ENCODE measurements at places on chromosomes 5 and 9.
A peak's percentile ranks its signal among the peaks of the same experiment; 100 is the strongest.

- DNase-seq: peak; percentile 22
Observed at GRCh38 chr9:122179690-122180074, 20.0 kb downstream of the MORN5 start.

GRCh38 chr5:109319351-109319750 is 90.4 kb downstream of the PJA2 start:
- no peak for DNase-seq

GRCh38 chr9:38355517-38356120 is 36.9 kb upstream of the ALDH1B1 start:
- DNase-seq: no peak

GRCh38 chr5:137735555-137736284 is at the start of gene KLHL3:
KLHL3 (minus strand) TSS chr5:137736089; CDS start chr5:137735646, 443 bp downstream.
- no peak for DNase-seq

DNA sequence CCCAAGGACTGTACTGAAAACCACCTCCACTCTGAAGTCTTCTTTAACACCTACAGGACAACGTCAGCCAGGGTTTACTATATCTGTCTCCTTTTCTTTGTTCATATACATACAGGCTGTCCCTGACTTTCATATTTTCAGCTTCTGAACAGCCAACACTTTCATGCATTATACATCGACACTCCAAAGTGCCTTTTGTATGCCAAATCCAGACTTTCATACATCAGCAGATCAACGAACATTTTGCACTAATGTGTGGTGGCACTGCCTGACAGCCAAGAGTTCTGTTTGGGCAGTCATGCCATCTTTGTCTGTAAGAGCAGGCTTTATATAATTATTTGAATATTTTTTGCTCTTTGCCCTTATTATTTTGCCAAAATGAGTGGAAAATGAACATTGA is 487.4 kb downstream of the CETN3 start:
- no peak for DNase-seq

DNA sequence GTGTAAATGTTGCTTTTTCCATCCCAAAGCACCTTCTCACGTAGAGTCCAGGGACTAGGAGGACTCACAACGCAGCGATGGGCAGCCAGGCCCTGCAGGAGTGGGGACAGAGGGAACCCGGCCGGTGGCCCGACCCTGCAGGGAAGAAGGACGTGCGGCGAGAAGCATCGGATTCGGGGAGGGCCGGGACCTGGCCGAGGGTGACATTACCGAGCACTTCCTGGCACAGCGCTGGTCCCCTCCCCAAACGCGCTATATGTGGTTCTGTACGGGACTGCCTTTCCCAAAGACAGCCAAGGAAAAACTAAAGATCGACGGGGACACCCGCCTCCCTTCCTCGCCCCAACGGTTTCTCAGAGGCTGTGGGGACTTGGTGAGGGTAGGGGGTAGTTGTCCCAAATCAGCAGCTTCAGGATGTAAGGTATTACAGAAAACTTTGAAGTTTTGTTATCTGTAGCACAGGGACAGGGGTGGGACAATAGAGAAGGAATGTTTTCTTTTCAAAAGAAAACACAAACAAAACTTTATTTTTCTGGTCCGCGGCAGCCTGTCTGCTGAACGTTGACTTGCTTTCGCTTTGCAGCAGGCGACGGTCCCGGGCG is 887 bp upstream of the MAP3K1 start:
- DNase-seq: no peak

DNA sequence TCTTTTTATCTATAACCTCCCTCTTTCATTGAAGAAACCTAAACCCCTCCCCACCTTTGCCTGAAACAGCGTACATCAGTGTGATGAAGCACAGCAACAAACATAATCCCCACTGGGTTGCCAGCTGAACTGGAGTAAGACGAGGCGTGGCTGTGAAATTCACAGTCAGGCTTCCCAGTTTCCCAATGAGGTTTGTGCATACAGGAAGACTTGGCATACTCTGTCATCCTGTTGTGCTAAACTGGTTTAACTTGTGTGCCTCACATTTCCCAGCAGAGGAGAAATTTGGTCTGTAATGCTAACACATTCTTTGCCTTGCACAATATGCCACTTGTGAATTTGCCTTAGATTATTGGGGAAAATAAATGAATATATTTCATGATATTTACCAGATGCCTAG is 121.5 kb downstream of the SV2C start:
- no peak for DNase-seq

GRCh38 chr5:68247627-68248026 is 32.1 kb downstream of the PIK3R1 start:
- no peak for DNase-seq

- DNase-seq: no peak
Observed at GRCh38 chr9:72880821-72881220, 72.0 kb downstream of the ALDH1A1 start.

DNA sequence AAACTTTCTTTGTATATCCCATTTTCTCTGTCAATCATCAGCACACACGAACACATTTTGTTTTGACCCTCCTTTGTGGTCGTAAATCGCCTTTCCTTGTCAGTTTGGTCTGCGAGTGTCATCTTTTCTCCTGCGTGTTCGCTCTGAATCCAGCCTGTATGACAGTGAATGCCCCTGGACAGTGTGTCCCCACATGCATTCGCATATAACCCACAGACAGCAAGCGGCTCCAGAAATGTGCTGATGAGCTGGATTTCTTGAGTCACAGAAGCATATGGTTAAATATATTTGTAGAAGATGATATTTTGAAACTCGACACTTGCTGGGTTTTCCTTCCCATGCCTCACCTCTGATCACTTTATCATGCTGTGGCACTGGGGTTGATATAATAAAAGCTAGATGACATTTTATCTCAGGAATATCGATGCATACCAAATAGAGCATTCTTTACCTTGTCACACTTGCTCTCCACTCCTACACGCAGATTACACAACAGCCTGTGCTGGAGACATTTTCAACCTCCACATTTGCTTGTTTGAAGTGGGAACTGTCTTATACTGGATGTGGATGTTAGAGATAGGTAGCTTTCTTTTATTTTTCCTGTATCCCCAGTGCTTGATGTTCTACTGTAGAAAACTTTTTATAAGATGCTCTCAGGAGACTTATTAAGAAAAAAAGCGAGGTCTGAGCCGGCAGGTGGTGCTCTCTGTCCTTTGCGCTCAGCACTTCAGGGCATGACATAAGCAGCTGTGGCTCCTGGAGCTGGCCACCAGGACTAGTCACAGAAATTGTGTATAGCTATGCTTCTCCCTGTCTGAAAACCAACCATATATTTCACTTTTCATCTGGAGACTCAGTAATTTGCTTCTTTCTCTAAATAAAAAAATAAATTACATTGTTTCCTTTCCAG is 215.1 kb downstream of the SH3GL2 start:
- DNase-seq: no peak

DNA sequence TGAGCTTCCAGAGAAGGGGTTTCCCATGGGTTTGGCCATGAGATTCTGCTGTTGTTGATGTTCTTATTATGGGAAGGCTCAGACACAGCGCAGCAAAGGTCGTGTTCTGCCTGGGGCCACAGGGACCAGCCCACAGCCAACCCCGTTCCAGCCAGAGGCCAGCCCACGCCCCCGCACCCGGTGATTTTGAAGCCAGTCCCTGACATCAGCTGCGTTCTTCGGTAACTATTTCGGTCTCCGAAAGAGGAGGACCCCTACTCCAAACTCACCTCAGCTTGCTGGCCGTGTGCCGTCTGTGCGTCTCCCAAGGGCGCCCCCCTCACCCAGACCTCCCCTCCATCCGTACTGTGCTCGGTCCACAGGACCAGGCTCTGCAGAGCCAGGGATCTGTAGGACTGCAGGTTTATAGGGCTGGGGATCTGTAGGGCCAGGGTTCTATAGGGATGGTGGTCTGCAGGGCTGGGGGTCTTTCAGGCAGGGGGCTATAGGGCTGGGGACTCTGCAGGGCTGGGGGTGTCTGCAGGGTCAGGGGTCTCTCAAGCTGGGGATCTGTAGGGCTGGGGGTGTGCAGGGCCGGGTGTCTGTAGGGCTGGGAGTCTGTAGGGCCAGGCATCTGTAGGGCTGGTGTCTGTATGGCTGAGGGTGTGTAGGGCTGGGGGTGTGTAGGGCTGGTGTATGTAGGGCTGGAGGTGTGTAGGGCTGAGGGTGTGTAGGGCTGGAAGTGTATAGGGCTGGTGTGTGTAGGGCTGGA is 11.8 kb downstream of the COL5A1 start:
- DNase-seq: no peak

GRCh38 chr9:124133727-124134126 is 122.2 kb downstream of the LHX2 start:
- DNase-seq: peak; percentile 27

DNA sequence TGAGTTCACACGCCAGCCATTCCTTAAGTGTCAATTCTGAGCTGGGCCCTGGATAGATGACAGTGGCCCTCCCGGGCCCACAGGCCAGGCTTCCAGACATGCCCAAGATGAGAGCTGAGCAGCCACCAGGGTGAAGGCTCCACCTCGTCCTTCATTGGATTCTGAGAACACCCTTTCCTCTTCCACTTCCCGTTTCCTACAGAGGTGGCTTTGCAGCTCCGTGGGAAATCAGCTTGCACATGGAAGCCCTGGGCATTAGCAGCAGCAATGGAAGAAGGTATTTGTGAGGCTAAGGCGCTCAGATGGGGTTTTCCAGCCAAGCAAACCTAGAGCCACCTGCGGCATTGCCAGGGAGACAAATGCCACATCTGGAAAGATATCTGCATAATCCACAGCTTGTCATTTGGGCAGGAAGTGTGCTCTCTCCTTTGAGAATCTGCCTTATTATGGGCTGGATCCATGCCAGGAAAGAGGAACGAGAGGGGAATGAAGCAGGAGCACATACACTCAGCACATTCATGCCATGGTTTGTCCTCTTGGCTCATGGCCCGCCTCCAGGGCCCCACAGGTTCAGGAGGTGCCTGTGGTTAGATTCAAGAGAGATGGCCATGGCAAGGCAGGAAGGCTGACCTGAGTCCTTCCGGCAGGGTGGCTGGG is 34.1 kb downstream of the CFAP77 start:
- DNase-seq: no peak

DNA sequence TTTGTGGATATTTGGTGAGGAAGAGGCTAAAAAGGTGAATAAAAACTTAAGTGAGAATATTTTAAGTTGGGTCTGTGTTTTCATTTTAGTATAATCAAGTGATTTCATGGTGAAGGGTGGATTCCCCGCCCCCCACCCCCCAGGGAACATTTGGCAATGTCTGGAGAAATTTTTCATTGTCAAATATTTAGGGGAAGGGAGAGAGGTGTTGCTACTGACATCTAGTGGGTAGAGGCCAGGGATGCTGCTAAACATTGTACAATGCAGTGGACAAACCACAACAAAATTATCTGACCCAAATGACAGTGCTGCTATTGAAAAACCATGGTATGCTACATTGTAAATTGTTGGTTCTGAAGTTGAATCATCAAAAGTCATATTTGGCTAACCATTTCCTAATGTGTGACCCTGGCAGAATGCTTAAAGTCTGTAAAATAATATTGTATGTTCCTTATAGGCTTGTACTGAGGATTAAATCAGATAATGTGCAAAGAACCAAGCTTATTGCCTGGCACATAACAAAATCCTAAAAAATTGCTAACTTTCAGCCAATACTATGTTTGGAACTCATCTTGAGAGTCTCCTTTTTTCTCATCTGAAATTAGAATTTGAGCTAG is 5.6 kb downstream of the C5orf24 start:
- DNase-seq: no peak

DNA sequence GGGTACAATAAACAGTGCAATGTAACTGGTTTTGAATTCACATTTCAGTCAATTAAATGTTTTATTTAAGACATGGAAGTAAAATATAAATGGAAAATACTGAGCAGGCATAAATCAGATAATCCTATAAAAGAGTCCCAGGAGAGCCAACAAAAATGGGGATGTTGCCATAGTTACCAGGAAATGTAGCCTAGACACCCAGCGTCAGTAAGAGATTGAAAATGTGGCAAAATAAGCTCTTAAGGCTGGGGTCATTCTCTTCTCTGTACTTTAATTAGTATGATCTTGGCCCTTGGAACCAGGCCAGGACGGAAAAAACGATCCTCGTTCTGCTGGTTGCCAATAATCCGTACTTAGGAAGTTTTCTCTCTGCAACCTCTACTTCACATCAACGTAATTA is 18.9 kb upstream of the RASEF start:
- DNase-seq: no peak

- DNase-seq: no peak
Observed at GRCh38 chr5:111132731-111133435, 40.7 kb downstream of the WDR36 start.

DNA sequence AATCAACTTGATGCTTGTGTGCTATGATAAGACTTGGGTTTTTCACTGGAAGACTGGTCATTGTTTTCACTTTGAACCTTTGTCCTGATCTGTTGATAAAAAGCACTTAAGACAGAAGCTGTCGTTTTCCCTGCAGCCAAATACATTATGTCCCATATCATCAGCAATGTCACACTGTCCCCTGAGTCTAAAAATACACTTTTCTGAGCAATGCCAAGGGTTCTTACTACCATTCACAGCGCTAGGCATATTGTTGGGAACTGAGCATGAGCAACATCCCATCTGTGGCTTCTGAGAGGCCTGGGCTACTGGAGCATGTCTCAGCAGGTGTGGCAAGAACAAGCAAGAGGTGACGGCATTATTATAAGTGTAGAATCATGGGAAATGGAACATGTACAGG is 81.8 kb downstream of the SEMA6A start:
- DNase-seq: peak; percentile 80

GRCh38 chr5:38212307-38212706 is 46.1 kb upstream of the EGFLAM start:
- no peak for DNase-seq

GRCh38 chr5:135126688-135127438 is 92.8 kb upstream of the PITX1 start:
- peak; percentile 60 for DNase-seq

GRCh38 chr5:80884086-80884813 is 75.9 kb upstream of the RASGRF2 start:
- no peak for DNase-seq

DNA sequence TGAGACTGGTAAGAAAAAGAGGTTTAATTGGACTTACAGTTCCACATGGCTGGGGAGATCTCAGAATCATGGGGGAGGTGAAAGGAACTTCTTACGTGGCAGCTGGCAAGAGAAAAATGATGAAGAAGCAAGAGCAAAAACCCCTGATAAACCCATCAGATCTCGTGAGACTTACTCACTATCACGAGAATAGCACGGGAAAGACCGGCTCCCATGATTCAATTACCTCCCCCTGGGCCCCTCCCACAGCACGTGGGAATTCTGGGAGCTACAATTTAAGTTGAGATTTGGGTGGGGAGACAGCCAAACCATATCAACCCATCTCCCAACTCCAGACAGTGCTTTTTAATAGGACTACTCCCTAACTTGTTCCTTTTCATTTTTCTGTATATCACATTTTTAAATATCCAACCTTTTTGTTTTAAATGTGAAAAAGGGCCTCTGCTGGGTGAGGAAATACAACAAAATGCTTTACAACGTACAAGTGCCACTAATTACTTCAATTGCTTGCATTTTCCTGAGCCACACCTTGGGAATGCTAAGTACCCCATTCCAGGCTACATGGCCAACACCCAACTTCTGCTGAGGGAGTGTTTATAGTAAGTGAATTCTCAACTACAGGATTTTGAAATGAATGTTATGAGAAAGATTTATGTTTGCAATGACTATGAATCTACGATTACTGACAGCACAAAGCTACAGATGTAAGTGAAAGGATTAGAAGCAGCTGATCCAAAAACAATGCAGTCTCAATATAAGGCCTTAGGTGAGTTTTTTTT is 294.1 kb upstream of the CD180 start:
- no peak for DNase-seq

GRCh38 chr9:12554636-12555035 is 138.5 kb upstream of the TYRP1 start:
- peak; percentile 8 for DNase-seq

- DNase-seq: no peak
Observed at GRCh38 chr5:178411083-178411482, 178.5 kb upstream of the PHYKPL start.

- DNase-seq: no peak
Observed at GRCh38 chr9:126017758-126018157, 270.6 kb downstream of the PBX3 start.

Data from RCC 7860 (cell line).